Stimulated activated CD4-positive, alpha-beta T cell treated with anti-CD3 and anti-CD28 coated beads, Interleukin-2, amount 100 ng/mL, for 24 hours (primary cell): ENCODE measurements at places on chromosomes 3 and 15.

DNA sequence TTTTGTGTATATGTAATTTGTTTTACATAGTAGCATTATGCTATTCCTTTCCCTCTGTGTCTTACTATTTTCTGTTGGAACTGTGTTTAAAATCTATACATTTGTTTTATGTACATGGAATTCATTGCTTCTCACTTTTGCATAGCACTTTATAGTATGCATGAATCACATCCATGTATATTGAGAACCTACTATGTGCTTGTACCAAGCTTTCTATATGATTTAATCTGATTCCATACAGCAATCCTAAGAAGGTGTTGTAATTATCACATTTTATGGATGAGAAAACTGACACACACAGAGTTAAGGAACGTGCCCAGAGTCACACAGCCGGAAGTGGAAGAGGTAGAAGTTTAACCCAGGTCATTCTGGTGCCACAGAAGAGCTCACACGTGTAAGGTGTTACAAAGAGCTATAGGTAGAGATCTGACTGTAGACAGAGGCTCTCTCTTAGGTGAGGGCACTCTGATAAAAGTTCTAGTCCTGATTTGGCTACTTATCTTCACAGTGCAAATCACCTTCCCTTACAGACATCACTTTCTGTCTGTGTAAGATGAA, 3.5 kb upstream of the SMAD3 start:
- DNase-seq: no peak

- DNase-seq: no peak
These were observed at the start of gene ANKRD34C for GRCh38 chr15:79282371-79283251. Gene ANKRD34C, plus strand, starts transcription at chr15:79282722. Its CDS starts 10,563 bp downstream, at chr15:79293285.

DNA sequence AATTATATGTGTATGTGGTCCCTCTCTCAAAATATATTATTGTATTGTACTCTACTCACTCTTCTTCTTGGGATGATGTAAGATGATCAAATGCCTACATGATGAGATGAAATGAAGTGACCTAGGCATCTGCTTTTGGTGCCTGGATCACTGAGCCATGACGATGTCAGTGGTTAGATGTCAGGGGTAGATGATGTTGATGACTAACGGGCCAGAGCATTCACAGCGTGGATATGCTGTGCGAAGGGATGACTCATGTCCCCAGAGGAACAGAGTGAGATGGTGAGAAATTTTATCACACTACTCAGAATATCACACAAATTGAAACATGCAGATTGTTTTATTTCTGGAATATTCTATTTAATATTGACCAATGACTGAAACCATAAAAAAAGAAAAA, 233.9 kb upstream of the CADM2 start:
- no peak for DNase-seq

GRCh38 chr3:99693636-99694035, 55.2 kb downstream of the COL8A1 start:
- DNase-seq: no peak

GRCh38 chr3:123449102-123449996, 459 bp upstream of the ADCY5 start:
- DNase-seq: peak; percentile 32

GRCh38 chr15:36428102-36428845, 151.2 kb upstream of the CDIN1 start:
- no peak for DNase-seq

- no peak for DNase-seq
These were observed 5.1 kb upstream of the B4GALT4 start for GRCh38 chr3:119245778-119246177.

DNA sequence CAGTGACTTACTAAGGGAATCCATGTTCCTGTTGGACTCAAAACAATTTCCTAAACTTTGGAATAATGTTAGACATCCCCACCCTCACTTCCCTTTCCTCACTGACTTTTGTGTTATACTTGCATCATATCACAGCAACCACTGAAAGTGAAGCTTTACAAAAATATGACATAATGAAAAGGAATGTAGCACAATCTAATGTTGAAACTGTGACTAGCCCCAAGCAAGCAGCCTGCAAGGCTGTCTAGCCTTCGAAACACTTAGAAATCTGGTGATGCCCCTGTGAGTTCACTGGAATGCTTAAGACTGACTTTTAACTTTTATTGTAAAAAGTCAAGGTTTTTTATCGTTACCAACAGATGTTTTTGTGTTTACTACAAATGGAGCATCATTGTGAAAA, 203.7 kb upstream of the ZNF385D start:
- no peak for DNase-seq

DNA sequence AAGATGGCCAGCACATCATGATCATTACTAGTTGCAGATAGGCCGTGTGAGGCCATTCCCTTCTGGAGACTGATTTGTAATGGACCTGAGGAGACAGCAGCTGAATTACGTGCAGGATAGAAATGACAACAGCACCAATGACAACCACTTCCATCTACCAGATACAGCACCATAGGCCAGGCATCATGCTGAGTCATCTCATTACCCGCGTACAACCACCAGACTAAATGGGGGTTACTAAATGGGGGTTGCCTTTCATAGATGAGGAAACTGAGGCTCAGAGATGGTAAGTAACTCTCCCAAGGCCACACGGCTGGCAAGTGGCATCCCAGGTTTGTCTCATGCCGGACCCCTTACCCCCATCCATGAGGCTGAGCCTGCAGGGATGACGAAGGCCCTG, 32.8 kb upstream of the FAM107A start:
- no peak for DNase-seq

DNA sequence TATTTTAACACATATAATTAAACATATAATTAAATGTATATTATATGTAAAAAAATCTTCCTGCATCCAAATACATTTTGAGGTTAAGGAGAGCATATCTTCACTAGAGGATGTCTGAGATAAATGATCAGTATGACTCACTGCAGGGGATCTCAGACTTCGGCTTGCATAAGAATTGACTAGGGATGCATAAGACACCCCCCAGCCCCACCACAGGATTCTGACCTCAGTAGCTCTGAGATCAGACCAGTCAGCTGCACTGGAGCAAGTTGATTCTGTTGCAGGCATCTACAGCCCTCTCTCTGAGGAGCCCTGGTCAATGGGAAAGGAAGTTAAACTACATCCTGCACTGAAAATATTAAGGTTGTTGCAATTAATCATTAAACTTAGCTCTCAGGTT, 29.0 kb upstream of the TBC1D21 start:
- DNase-seq: no peak

DNA sequence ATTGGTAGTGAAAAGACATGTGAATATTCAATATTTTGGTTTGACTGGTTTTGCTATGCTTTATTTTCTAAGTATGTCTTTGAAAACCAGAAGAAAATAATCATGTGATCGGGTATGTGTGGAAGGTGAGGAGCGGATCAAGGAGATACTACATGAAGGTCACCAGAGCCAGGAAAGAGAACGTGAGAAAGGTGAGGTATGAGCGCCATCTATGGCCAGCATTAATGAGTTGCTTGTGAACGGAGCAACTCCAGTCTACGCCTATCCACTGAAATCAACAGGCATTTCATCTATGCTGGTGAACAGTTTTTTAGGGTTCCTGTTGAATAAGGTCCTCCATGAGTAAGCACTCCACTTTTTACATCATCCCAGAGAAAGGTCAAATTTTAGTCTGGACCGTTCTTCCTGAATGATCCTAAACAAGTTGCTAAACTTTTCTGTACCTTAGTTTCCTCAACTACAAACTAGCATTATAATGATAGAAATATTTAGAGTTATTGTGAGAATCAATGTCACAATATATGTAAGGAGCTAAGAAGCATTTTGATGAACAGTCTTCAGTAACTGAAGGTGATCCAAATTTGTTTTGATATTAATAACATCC, 1435.2 kb upstream of the CADM2 start:
- no peak for DNase-seq

DNA sequence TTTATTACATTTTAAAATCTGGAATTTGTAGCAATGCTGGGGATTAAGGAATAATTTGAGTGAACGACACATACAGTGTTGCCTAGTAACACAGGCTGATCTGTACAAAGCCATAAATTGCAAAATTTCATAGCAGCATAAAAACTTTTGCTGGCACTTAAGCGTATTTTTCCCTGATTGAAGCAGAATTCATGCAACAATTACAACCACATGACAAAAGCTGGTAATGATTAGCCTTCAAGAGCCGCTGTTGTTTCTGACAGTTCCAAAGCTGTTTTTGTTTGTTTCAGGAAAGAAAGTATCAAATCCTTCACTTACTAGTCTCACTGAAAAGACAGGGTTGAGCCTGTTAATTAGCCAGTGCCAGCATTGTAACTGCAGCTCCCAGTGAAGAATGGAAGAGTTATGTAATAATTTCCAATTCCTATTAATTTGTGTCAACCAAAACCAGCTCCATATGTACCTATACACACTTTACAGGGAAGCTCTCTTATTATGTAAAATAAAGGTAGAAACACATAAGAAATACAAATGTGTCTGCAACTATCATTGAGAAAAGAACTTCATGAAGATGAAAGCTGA, 60.7 kb downstream of the AGTR1 start:
- DNase-seq: no peak

DNA sequence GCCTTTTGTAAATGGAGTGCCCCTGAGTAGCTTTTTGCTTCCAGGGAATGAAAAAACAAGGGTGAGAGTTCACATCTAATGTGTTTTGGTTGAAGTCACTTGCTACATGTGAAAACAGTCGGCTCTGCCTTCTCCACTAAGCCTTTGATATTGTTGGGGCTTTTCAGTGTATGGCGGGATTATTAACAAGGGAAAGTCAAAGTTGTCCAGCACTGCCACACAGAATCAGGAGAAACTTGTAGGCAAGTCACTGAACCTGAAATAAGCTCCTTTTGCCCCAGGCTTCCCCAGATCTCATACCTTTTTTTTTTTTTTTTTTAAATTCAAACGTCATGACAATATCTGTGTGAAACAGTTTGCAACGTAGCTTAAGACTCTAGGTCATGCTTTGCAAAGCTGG, 248.0 kb downstream of the FEZF2 start:
- DNase-seq: no peak

DNA sequence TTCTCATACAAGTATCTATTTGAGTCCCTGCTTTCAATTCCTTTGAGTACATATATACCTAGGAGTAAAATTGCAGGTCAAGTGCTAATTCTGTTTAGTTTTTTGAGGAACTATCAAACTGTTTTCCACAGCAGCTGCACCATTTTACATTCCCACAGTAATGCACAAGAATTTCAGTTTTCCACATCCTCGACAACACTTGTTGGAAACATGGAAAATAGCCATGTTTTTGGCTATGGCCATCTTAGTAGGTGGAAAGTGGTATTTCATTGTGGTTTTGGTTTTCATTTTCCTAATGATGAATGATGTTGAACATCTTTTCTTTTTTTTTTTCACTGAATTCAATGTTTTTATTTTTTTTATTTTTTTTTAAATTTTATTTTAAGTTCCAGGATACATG, 44.4 kb upstream of the TNFAIP8L3 start:
- DNase-seq: no peak

GRCh38 chr3:184757022-184757651, 45.3 kb upstream of the MAGEF1 start:
- DNase-seq: no peak

DNA sequence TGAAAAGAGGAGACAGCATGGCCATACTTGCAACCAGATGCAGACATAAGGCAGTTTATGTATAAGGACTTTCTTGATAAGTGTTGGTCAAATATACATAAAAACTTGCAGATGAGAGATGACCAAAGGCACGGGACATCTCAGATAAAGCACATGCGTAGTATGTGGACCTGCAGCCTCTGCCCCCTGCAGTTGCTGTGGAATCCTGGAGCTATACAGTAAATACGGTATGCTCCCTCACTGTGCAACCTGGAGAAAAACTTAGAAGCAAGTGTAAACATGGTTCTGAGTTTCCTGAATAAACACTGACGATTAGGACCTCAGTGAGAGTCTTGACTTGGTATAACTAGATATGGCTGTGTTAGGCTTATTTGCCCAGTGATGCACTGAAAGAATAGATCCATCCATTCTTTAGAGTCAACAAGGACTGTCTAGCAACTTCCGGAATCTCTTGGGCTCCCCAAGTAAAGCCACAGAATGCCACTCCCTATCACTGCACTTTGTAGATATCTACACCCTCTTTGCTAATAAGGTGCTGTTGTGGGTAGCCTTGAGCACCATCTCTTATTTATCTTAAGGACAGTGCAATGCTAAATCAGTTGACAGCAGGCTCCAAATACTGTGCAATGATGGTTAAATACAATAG, 40.2 kb downstream of the GJD2 start:
- DNase-seq: no peak

DNA sequence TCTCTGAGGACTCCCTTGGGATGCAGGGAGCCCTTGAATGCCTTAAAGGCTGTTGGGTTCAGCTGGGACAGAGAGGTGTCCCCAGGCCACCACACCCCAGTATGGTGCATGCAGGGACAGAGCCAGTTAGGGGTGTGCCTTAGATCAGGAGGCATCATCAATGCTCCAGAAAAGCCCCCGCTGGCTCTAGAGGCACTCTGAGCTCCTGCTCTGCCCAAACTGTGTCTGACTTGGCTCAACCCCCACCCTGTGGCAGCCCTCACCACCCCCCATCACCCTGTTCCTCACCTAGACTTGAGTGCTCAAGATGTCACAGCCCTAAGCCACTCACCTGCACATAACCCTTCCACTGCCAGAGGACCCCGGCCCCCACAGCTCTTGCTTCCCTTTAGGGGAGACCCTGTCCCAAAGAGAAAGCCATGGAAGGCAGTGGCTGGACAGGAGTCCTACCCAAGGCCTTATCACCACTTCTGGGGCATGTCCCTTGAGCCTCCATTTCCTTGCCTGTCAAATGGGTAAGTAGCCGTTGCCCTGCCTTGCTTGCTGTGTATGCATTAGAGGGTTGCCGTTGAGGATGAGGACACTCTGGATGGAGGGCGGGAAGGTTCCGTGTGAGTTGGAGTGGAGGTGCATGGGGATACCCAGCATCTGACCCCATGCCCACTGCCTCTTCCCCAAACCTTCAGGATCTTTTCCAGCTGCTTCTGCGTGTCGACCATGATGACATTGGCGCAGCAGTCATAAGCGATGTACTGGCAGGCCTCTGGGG, 41.4 kb downstream of the ACSBG1 start:
- no peak for DNase-seq

GRCh38 chr3:125108833-125109535, 53.2 kb upstream of the HEG1 start:
- DNase-seq: no peak

DNA sequence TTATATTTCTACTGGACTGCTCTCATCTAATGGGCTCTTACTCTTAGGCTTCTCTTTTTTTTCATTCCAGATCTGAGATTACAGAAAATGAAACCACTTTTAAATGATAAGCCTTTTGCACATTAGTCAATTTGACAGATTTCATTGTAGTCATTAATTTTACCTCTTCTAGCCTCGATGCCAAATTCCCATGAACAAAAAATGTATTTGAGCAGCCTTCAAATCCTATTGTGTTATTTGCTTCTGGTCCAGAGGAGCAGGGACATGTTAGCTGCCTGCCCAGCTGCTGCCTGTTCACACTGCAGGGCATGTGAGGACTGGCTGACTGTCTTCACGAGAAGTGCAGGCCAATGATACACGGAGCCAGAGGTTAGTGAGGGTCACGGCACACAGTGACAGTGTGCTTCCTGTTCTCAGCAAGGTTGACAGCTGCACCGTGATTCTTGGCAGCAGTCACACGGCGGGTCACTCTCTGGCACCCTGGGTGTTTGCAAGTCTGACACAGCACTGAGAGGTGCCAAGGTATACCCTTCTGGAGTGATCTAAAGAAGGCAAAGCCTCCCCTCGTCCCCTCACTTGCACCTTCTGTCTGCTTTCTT, 40.8 kb downstream of the KAT2B start:
- DNase-seq: peak; percentile 23
